ENCODE measurements at places on chromosomes 2 and 18.

GRCh38 chr2:71919708-71920107 is 228.0 kb downstream of the CYP26B1 start:
- DNase-seq: no peak

- DNase-seq: no peak
Observed at GRCh38 chr2:12750166-12750905, 33.6 kb downstream of the TRIB2 start.

GRCh38 chr2:166803373-166804000 is 84.8 kb upstream of the XIRP2 start:
- peak; percentile 46 for DNase-seq

GRCh38 chr2:176781570-176782217 is 430.9 kb upstream of the HNRNPA3 start:
- peak; percentile 2 for DNase-seq

DNA sequence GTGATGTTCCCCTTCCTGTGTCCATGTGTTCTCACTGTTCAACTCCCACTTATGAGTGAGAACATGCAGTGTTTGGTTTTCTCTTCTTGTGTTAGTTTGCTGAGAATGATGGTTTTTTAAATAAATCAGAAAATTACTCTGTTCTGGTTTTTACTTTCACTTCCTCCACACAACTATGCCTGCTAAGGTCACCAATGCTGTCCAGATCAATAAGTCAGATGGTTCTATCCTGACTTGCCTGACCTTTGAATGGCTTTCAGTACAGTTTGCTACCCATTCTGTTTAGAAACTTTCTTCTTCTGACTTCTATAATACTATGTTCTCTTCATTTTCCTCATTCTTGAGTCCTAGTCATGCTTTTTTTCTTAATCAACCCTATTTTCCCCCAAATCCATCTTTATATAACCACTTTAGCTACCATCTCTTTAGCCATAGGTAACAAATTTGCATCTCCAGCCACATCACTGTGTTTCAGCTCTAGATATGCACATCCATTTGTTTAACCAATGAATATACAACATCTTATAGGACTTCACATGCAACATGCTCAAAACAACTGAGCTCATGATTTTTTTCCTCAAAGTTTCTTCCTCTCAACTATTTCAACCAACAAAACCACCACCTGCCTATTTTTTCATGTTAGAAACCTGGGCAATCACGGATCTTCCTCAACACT is 58.8 kb upstream of the SLC38A11 start:
- DNase-seq: no peak

DNA sequence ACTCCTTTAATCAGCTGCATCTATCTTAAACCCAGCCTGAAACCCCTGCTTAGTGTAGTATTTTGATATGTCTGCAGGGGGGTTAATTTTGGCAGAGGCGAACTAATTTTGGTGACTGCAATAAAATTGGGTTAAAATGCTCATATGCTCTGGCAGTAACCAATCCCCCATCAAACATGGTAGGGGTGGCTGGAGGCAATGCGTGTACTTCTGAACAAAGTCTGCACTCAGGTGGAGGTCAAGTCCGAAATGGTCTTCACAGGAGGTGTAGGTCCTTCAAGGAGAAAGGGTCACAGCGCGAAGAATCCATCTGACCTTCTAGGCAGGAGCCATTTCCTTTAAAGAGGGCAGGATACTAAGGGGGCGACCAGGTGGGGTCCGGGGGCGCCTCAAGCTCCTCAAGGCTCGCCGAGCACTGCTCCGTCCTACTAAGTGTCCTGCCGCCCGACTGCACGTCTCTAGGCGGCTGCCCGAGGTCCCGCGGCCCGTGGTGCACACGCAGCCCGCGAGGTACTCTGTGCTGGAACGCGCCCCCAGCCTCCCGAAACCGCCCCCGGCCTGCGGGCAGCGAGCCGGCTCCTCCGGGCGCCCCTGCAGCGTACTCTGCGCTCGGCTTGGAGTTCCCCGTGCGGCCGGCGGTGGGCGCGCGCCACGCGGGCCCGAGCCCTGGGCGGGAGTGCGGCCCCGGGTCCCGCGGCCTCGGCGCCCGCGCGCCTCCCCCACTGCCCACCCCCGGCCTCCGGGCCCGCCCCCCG is 1.7 kb upstream of the LDLRAD4 start:
- DNase-seq: peak; percentile 64

DNA sequence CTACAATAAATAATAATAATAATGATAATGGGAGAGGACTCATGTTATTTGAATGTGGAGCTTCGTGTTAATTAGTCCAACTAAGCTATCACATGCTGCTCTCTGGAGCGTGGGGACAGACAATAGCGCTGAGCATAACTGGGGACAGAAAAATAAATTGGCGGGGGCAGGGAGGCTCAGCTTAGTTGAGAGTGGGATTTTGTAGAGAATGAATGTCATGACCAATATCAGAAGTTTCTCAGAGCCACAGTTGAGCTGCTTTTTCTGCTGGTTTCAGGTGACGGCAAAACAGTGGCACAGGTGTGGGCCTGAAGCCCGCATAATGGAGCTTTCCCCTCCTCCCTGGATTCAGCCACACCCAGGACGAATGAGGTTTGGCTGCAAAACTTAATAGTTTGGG is 111.1 kb upstream of the CAB39 start:
- no peak for DNase-seq

- DNase-seq: no peak
Observed at GRCh38 chr2:223841436-223842190, 4.2 kb upstream of the AP1S3 start.

DNA sequence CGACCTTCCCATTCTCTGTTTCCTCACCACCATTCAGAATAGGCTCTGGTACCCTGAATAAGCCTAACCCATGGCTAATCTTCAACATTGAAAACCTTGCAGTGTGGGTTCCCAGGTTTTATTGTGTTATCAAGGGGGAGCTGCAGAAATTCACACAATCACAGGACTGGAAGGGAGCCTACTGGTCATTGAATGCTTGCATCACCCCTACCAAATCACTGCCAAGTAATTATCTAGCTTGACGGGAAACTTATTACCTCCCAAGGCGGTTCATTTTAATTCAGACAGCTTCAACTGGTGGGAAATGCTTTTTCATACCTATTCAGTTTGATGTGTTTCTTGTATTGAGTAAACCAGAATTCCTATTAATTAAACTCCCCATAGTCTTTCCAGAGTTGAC is 33.6 kb upstream of the EFEMP1 start:
- no peak for DNase-seq

DNA sequence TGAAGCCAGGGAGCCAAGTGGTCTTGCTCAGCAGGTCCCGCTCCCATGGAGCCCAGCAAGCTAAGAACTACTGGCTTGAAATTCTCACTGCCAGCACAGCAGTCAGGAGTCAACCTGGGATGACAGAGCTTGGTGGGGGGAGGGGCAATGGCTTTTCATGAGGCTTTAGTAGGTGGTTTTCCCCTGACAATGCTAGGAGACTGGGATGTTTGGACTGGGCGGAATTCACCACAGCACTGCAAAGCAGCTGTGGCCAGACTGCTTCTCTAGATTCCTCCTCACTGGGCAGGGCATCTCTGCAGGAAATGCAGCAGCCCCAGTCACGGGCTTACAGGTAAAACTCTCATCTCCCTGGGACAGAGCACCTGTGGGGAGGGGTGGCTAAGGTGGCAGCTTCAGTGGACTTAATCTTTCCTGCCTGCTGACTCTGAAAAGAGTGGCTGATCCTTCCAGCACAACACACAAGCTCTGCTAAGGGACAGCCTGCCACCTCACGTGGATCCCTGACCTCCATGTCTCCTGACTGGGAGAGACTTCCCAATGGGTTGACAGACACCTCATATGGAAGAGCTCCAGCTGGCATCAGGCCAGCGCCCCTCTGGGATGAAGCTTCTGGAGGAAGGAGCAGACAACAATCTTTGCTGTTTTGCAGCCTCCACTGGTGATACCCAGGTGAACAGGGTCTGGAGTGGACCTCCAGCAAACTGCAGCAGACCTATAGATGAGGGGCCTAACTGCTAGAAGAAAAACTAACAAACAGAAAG is 349.7 kb upstream of the ST6GAL2 start:
- DNase-seq: no peak

DNA sequence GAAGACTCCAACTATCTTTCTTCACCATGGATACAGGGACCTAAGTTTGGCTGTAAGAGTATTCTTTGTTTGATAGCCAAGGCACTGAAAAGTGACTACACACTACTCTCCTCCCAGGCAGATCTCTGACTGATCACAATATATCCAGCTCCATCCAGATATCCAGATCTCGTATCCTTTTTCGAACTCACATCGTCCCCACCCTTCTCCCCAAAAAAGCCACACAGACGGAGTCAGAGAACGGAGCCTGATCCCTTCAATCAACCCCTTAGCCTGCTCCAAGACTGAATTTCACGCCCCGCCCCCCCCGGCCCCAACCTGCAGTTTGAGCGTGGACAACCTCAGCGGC is 533 bp downstream of the DHX57 start:
- DNase-seq: no peak

DNA sequence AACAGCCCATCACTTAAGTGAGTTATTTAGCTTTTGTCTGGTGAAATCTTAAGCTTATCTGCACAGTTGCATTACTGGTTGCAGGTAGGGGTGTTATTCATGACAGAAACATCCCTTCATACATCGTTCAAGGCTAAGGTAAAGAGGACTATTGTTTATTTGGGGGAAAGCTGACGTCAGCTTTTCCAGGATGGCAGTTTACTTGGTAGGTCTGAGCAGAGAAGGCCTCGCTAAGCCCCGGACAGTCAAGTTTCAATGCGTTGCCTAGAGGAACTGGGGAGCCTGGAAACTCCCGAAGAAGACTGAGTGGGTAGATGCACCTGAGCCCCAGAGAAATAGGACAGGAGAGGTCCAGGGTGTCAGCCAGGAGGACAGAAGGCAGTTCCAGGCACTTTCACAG is 2.2 kb downstream of the RNU4ATAC start:
- no peak for DNase-seq
